ENCODE measurements at places on chromosomes 12 and 14.

GRCh38 chr14:52936437-52936836 lies 14.4 kb downstream of the FERMT2 start:
- no peak for DNase-seq

GRCh38 chr12:88934163-88934747 lies 354.0 kb upstream of the KITLG start:
- DNase-seq, result no peak

DNA sequence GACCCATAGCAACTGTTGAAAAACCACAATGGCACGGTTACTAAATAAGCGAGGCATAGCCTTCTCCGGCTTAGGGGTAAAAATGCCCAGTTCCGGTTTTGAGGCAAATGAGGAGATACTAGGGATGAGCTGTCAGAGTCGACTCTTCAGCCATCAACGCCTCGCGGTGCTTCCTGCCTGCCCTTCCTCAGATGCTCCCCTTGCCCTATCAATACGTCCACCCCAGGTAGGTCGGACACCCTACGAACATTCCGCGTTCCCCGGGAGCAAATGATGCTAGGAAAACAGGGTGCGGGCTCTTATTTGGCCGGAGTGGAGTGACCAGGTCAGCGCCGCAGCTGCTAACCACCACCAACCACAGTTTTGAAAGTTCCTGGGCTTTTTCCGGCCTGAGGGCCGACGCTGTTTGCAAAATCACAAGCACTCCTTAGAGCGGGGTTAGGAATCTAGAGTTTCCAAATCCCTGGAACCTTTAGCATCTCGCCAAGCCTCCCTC lies 1.2 kb downstream of the SRSF9 start:
- peak; percentile 15 for DNase-seq

- no peak for DNase-seq
These were observed 26.4 kb upstream of the SOS2 start for GRCh38 chr14:50257732-50258131.

DNA sequence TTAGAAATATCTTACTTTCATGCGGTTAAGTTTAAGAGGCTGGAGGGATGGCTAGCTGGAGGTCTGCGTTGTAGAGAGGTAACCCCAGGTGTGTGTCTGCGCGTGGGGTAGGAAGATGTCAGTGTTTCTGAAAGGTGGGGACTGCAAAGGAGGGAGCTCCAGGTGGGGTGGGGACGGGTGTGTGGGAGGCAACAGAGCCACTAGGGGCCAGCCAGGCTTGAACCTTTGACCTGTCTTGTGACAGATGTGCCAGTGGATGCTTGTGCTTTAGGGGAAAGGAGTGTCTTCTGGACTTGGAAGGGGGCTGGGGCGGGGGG lies 841 bp downstream of the GLI1 start:
- DNase-seq, result no peak

DNA sequence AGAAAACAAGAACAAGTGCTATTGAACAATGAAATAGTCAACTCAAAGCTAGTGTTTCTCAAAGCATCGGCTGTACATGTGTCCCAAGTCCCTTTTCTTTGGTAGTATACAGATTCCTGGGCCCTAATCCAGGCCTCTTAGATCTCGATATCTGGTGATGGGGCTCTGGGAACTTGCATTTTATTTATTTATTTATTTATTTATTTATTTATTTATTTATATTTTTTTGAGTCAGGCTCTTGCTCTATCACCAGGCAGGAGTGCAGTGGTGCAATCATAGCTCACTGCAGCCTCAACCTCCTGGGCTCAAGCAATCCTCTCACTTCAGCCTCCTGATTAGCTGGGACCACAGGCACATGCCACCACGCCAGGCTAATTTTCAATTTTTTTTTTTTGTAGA lies 17.1 kb downstream of the SYNDIG1L start:
- no peak for DNase-seq

DNA sequence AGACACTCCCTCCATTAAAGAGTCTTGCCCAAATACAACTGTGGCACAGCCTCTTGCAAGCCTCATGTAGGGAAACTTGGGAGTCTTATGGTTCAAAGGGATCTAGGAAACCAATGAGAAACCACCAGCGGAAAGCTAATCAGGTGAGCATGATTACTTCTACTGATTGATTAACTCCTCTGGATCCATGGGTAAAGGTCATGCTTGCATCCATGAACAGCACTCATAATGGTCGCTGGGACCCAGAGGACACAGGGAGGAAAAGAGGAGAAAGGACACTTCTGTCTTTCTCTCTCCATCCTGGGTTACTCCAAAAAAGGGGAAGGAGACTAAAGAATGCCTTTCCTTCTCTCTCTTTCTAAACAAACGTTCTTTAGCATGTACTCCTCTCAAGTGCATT lies 1397.2 kb downstream of the LRFN5 start:
- DNase-seq, result no peak

- DNase-seq, result no peak
These were observed 60.2 kb downstream of the STAB2 start for GRCh38 chr12:103647267-103647666.

DNA sequence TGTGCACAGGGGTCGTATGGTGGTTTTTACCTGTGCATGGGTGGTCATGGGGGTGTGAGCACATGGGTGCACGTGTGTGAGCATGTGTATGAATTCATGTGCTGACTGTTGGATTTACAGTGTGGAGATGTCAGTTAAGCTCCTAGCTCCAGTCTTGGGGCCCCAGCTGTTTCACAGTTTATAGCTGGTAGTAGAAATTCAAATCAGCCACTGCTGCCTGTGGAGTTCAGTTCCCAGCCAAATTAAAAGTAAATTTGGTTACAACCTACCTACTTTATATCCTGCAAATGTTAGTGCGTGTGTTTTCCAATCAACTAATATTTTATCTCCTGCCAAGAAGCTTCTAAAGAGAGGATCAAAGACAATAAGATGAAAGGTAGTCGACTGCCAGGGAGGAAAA lies 56.0 kb upstream of the HSPB8 start:
- DNase-seq, result no peak

GRCh38 chr14:71688576-71688975 lies 243.7 kb upstream of the RGS6 start:
- no peak for DNase-seq

DNA sequence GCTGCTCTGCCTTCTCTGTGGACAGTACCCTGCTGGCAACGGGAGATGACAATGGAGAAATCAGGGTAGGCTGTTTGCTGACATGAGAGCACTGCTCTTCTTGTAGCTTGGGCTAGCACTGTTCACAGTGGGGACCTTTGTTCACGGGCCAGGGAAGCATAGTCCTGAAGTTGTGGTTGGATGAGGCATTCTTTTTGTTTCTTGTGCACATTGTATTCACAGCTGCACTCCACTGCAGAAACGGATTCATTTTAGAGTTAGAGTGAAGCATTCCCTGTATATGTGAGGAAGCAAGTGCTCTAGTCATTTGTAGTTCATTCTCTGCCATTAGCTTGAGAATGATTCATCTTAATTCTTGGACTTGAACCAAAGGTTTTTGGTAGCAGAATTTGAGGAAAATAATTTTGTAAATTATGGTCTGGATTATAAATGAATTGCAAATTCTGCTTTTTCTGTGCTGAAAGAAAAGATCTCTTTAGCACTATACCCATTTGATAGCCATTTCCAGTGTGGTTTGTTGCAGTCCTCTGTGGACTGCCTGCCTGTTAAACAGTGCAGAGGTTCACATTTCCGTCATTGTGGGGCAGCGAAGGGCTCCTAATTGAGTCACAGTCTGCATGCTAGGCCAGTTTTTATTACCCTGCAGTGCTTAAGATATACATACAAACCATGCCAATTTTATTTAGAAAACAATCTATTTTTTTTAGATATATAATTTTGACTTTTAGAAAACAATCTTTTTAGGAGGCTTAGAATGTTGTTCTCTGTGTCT lies 80.6 kb downstream of the APAF1 start:
- DNase-seq, result peak; percentile 35

DNA sequence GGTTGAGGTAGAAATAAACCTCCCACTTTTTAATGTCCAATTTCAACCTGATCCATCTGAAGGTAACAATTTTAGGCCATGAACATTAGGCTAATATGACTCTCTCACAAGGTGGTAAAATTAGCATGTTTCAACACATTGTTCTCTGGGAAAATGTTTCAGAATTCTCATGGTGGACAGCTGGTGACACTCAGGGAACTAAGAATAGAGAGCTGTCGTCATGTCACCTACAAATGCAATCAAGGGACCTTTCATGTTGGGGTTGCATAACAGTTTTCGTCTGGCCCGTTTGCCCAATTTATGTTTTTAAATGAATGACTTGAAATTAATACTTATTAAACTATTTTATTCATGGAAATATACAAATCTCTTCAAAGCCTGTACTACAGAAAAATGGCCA lies 180.7 kb upstream of the PRICKLE1 start:
- DNase-seq, result no peak

- DNase-seq, result no peak
These were observed 157.5 kb downstream of the PLCZ1 start for GRCh38 chr12:18580291-18580690.

DNA sequence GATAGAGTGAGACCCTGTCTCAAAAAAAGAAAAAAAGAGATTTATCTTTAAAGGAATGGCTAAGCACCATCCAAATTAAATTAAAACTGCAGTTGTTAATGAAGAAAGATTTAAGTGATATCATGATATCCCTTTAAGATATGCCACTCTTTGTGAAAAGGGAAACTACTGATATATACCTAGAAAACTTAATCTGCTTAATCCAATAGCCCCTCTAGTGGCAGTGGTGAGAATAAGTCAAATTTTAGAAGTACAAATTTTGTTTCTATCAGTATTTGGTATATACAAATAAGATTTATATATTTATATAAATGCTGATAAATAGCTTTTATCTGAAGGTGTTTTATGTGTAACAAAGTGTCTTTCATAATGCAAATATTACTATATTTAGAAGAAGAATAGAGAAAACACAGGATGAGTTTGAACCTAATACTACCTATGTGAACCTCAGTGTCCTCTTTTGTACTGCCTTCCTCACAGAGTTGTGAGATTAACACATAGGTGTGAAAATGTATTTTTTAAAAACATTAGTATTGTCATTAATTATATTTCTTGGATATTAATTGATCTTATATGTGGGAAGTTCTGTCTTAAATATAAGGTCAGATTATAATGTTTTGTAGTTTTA lies 51.4 kb upstream of the GARIN2 start:
- peak; percentile 2 for DNase-seq

DNA sequence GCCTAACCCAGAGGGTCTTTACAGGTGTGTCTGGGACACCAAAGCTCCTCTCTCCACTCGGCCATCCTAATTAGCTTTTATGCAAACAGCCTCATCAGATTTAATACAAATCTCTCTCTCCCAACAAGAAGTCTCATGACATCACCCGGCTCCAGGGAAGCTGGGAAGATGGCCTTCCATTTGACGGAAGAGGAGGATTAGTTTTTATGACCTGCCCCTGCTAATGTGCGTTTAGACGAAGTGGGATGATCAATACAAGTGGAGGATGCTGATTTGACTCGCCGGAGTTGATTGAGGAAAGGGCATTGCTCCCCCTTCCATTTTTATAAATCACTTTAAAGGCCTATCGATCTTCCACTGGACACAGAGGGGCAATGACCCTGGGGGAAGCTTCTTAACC lies 239.2 kb downstream of the BCL11B start:
- no peak for DNase-seq

GRCh38 chr14:74962493-74962892 lies 7.1 kb upstream of the PGF start:
- DNase-seq, result no peak

DNA sequence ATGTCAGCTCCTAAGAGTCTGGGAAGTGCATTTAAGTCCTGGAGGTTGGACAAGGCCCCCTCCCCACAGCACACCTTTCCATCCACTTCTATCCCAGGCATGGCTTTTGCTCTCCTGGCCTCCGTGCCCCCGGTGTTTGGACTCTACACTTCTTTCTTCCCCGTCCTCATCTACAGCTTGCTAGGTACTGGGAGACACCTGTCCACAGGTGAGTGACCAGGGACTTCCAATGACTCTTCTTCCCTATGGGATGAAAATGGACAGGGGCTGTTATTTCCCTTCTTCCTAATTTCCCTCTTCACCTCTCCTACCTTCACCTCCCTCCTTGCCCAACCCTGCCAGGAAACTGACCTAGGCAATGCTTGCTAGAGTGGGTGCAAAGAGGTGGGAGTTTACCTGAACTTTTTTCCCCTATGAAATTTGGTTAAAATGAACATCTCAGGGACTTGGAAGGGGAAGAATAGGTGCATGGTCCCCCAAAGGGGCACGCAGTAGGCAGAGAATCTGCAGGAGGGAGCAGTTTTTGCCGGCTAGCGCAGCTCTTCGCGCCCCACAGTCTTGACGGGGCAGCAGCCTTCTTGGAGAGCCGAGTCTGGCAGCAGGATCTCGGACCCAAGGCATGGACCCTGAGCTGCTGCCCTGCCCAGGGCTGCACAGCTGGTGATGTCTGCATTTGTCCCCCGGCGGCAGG lies 9.2 kb downstream of the ARHGEF25 start:
- no peak for DNase-seq

- DNase-seq, result no peak
These were observed 88.5 kb upstream of the RIN3 start for GRCh38 chr14:92425101-92425500.

- no peak for DNase-seq
These were observed 115.2 kb downstream of the PRICKLE1 start for GRCh38 chr12:42474391-42474790.

- no peak for DNase-seq
These were observed 25.0 kb downstream of the PRICKLE1 start for GRCh38 chr12:42564556-42564955.

- DNase-seq, result no peak
These were observed 115.2 kb downstream of the TMEM132D start for GRCh38 chr12:129788506-129789084.

DNA sequence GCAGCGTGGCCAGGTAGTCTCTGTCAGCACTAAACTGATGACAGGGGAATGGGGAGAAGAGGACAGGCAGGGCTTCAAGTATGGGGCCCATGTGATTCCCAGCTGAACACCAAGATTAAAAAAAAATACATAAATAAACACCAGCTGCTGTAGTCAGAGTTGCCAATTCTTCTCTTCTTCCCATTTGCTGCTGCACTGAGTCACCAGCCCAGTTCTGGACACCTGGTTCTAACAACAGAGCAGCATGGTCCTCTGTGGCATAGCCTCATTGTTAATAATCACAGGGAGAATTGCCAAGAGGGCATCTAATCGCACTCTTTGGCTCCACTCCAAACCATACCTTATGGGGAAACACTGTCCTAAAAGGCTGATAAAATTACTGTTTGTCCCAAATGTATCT lies 15.1 kb downstream of the PPM1H start:
- no peak for DNase-seq

DNA sequence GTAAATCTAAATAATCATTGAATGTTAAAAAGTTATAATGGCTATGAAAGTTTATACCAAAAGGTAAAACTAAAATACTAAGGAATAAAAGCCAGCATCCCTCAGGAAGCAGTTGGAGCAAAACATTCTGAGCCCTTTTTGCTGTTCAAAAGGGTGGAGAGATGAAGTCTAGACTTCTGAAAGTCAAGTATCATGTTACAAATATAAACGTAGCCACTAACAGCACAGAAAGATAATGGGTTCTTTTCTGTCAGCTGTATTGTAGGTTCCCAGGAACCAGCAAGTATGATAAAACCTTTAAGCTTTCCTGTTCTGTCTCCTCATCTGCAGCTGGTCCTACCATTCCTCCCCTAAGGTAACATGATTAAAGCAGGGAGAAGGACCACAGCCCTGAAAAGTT lies 16.4 kb upstream of the PLD4 start:
- DNase-seq, result no peak

Data from CD4-positive, alpha-beta T cell treated with Interleukin-4 for 4 hours (primary cell).